ENCODE measurements at places on chromosomes 13 and 19.

DNA sequence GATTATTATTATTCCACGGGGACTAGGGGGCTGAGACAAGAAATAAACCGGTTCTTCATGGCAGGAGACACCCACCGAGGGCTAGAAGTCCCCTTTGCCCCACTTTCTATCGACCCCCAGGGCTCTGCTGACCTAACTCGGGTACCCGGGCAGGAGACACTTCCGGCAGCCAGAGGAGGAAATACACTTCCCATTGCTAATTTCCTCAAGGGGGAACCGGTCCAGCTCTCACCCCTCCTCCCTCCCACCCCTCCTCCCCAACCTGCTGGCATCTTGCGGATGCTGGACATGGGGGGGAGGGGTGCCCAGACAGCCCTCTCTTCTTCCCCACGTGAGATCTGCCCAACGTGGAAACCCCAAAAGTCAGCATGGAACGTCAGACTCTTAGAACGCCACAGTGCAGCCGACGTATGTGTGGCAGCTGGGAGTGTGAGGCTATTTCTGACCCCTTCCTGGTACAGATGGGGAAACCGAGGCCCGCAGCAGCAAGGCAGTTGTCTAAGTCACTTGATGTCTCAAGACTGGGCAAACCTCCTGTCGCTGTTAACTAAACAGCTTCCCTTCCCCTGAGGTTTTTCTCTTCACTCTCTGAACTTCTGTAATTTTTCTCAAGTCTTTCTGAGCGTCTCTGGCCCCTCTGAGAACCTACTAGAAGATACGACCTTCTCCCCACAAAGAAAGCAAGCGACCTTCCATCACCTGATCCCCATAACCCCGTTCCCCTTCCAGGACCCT is 3.6 kb downstream of the GPR4 start:
- DNase-seq = no peak

DNA sequence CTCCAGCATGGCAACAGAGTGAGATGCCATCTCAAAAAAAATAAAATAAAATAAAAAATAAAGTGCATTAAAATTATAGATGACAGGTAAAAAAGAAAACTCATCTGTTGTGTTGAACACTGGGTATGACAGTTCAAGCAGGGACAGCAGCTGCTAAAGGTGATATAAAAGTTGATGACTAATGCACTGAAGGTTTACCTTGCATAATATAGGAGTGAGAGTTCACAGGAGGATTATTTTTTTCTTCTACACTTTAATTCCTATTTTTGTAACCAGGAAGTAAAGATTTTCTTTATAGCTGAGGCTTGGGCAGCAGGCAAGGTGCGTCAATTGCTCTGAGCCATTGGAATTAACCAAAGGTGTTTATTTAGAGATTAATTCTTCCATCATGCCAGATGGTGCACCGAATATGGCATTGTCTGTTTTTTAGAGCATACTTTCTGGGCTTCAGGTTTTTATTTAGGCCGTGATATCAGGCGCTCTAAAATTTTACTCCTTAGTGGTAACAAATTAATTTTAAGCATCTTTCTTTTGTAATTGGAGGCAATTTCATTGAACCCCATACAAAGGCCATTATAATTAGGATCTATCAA is 337.0 kb upstream of the SLC10A2 start:
- DNase-seq = no peak

DNA sequence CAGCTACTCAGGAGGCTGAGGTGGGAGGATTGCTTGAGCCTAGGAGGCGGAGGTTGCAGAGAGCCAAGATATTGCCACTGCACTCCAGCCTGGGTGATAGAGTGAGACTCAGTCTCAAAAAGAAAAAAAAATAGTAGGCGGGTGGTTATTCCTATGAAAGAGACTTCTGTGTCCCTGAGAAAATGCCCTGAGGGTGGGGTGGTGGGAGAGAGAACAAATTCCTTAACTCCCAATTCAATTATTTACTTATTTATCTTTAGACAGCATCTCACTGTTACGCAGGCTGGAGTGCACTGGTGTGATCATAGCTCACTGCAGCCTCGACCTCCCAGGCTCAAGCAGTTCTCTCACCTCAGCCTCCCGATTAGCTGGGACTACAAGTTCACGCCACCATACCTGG is 10.3 kb upstream of the EEF2 start:
- no peak for DNase-seq

DNA sequence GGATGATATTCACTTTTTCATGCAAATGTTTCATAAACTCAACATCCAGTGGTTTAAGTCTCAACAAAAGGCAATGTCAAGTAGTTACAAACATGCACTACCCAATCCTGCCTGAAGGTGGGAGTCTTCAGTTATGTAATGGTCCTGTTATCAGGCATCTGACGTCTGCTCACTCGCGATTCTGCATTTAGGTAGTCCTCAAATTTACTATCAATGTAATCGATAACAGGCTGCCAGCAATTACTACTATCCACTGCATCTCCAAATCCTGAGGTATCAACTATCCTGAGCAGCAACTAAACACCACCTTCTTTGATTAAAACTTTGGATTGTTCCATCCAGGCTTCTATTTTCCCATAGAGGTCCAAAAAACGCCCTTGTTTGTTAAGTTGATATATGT is 51.2 kb downstream of the NLRP12 start:
- peak; percentile 30 for DNase-seq

GRCh38 chr19:16830679-16831078 is 1.5 kb downstream of the SIN3B start:
- DNase-seq = no peak

- no peak for DNase-seq
These were observed 17.7 kb downstream of the LIPE start for GRCh38 chr19:42409477-42409876.

GRCh38 chr13:25462301-25463125 is 90.7 kb downstream of the ATP8A2 start:
- no peak for DNase-seq

GRCh38 chr19:49786376-49786820 is 19.6 kb downstream of the AP2A1 start:
- no peak for DNase-seq

DNA sequence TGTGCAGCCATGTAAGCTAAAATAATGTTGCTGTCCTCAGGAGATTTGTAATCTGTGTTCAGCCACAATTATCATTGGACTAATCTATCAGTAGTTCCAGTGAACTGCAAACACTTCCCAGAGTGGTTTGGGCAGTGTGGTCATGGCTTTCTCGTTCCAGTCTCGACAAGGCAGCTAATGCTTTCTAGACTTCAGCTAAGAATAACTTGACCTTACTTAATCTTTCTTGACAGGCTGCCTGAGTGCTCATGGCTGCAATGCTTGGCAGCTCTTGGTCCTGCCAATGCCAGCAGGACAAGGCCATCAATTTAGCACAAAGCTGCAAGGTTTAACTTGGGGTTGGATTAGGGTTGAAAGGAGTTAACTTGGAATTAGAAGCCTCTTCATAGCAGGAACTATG is 32.8 kb downstream of the ATP12A start:
- DNase-seq = no peak

DNA sequence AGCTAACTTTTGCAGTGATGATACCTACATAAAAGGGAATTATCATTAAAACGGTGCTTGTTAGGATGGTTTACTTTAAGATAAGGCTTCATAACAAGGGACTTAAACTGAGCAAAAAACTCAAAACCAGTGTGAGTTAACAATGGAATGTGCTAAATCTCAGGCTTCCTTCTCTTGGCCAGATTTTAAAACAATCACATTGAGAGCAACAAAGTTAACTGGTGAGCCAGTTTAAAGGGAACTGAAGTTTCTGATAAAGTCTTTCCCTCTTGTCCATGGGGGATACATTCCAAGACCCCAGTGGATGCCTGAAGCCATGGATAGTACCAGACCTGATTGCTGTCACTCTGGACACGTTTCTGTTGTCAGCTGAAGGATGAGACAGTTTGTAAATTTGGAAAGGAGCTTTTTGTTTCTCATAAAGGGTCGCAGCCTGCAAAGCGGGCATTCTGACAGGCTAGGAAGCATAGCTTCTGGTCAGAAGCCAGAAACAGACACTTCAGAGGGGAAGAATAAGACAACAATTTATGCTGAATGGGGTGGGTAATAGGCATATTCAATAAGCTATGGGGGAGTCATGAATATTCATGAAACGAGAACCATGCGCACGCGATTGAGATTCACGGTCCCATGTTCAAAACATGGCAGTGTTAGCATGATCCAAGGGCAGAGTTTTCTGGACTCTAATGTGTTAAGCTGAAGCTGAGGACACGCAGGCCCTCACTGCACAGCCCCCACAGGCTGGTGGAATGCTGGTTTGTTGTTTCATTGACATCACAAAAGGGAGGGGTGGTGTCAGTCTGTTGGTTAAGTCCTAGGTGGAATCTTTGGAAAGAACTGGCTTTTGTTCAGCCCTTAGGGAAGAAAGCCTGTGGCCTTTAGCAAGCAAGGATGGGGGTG is 150.6 kb upstream of the RNF113B start:
- DNase-seq = no peak

DNA sequence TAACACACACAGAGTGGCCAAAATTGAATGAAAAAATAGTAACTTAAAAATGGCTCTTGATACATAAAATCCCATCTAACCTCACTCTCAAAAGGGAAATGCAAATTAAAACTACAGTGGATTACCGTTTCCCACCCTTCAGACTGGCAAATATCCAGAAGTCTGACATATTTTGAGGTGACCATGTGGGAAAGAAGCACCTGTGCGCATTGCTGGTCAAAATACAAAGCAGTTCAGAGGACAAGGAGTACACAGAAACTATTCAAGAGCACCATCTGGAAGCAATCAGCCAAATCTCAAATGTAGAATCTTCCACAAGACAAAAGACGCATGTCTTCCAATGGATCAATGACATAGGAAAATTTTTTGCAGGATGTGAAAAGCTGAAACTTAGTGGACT is 23.2 kb downstream of the NALCN start:
- DNase-seq = no peak

- no peak for DNase-seq
These were observed 156.2 kb downstream of the SIPA1L3 start for GRCh38 chr19:38062959-38063761.

GRCh38 chr19:52296400-52296772 is 583 bp upstream of the ZNF480 start:
- DNase-seq = no peak

DNA sequence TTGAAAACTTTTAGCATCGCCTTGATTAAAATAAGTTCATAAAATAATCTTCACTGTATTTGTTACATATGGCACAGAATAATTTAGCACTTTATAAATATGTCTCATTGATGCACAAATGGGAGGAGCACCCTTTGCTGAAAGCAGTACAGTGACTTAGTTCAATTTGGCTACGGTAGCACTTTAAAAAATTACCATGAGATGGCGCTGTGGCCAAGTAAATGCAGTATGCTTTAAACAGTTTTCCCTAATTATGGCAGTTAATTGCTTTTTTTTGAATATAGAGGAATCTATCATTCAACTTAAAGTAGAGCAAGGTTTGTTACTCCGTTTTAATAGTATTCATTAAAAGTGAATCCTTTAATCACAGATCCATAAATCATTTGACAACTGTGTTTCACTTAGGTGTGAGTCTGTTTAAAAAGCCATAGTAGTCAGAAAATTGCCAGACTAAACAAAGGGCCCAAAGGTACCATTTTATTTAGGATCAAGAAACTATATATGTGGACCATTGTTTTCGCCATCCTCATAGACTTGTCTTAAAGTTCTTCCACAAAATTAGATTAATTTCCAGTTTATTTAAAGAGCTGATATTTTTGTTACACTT is 34.7 kb upstream of the ESD start:
- no peak for DNase-seq

DNA sequence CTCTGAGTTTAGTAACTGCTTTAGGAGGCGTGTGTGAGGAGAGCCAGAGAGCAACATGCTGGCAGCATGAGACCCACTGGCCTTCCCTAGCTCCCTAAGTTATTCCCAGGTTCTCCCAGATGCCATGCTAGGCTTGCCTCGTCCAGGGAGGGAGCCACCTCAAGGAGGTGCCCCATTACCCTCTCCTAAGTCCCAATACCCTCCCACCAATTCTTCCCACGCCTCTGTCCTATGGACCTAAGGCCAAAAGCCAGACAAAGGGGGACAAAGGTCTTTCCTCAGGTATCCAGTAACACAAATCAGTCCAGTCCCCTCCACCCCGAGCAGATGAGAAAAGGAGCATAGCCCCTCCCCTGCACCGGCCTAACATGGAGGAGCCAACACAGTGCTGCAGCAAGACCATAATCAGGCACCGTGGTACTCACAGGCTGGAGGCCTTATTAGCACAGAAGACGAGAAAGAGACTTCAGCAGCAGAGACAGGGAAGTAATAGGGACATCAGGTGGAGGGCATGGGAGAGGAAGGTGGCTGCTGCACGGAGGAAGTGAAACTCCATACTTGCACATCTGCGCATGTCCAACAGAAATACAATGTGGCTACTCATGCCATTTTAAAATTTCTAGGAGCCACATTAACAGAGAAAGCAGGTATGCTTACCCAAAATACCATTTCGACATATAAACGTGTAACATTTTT is 46.3 kb downstream of the BRD4 start:
- no peak for DNase-seq

- DNase-seq = no peak
These were observed 64.2 kb upstream of the UQCRFS1 start for GRCh38 chr19:29277102-29277501.

DNA sequence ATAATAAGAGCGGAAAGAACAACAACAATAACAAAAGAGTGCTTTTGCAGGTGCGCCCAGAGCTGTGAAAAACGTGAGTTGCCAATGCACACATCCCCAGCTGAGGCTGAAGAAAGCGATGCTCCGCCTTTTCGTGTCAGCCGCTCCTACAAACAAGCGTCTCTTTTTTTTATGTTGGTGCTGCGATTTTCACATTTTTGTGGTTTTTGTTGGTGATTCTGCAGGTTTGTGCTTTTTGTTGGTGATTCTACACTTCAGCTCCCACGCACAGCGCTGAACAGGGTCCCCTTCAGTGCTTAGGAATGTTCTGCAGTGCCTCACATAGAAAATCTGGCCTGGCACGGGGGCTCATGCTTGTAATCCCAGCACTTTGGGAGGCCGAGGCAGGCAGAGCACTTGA is 7.3 kb upstream of the SBK3 start:
- DNase-seq = no peak

GRCh38 chr13:20405691-20406090 is 120.0 kb downstream of the CRYL1 start:
- DNase-seq = no peak

DNA sequence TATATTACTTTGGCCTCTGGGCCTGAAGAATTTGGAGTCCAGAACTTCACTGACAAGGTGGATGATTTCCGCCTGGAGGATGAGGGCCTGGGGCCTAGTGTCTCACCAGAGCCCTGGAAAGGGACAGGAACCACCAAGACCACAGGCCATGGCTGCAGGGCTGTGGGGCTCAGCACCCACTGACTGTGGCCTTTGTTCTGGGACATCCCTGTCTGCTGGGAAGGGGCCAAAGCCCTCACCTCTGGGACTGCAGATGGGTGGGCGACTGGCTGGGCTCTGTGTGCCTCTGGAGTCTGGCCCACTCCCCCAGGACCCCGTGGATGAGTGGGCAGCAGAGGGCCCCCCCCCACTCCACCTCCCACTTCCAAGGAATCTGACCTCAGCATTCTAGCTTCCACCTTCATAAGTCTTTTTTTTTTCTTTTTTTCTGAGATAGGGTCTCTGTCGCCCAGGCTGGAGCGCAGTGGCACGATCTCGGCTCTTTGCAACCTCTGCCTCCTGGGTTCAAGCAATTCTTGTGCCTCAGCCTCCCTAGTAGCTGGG is 20.3 kb downstream of the CHST8 start:
- DNase-seq = no peak

- DNase-seq = no peak
These were observed 3.7 kb downstream of the TMED1 start for GRCh38 chr19:10831987-10832938.
